ENCODE measurements at places on chromosomes 4 and X. TPM values are rescaled to one million over a fixed set of nuclear protein-coding genes. Genes with fewer than 3 reads are reported as not detected.

DNA sequence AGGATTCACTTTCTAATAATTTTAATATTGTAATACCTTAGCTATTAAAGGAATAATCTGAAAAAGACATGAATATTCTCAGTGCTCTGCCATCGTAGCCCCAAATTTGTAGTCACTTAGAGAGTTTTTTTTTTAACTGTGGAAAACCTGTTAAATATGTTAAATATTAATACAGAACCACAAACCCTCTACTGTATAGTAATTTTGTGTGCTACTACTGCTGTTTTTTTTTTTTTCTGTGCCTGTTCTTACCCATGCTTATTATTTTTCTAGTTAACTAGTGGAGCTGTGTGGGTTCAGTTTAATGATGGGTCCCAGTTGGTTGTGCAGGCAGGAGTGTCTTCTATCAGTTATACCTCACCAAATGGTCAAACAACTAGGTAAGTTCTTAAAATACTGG is 15.8 kb downstream of the PLK4 start:
- no peak for DNase-seq

GRCh38 chr4:10605746-10606482 is 78.7 kb downstream of the CLNK start:
- DNase-seq: peak; percentile 56

DNA sequence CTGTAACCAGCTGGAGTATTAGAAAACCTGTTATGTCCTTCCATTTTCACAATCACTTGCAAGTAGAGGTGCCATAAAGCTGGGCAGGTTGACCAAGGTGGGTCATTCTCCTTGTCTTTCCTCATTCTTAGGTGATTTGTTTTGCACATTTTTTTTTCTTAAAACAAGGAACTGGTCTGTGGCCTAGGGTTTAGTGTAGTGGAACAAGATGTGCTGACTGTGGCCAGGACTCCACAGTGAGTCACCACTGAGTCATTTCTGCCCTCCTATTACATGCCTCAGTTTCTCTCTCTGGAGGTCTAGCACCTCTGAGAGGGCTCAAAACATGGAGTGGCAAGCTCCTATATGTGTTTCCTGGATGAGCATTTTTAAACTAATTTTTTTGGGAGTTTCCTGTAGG is 355.9 kb downstream of the GPM6A start:
- DNase-seq: peak; percentile 70

DNA sequence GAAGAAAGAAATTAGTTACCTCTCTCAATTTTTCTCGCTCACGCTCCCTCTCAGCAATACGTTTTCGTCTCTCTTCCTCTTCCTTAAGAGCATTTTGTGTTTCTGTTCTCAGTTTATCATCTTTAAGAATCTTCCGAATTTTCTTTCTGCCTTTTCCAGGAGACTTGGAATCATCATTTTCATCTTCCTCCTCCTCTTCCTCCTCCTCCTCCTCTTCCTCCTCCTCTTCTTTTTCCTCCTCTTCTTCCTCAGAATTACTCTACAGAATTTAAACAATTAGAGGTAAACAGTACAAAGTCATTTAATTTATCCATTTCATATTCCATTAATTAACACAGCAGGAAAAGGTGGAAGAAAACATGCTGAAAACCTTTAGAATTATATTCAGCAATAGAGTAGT is 133.9 kb downstream of the ATRX start:
- DNase-seq: no peak

PRR32 gene
- total RNA-seq: not detected

INPP4B gene
- total RNA-seq: 10.9 TPM

GABRQ gene
- 0.08 TPM for total RNA-seq

DGKK gene
- total RNA-seq: not detected

Data from kidney epithelial cell (primary cell).